ENCODE measurements at places on chromosomes 7 and 10.

DNA sequence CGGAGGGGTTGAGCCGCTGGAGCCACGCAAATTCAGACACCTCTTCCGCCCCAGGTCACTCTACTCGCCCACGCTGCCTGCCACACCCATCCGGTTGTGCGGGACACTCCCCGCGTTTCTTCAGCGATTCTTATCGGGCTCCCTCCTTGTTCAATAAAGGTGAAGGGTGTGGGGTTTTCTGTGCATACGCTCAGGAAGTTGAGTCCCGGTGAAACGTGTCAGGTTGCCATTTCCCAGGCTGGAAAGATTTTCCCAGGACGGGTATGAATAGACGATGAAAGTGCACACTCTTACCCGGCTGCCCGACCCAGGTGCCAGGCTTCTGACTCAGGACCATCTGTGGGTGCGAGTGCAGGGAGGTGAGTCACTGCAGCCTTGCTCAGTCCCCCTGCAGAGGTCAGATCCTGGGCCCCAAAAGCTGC lies 22.0 kb downstream of the KLF6 start:
- DNase-seq: no peak

DNA sequence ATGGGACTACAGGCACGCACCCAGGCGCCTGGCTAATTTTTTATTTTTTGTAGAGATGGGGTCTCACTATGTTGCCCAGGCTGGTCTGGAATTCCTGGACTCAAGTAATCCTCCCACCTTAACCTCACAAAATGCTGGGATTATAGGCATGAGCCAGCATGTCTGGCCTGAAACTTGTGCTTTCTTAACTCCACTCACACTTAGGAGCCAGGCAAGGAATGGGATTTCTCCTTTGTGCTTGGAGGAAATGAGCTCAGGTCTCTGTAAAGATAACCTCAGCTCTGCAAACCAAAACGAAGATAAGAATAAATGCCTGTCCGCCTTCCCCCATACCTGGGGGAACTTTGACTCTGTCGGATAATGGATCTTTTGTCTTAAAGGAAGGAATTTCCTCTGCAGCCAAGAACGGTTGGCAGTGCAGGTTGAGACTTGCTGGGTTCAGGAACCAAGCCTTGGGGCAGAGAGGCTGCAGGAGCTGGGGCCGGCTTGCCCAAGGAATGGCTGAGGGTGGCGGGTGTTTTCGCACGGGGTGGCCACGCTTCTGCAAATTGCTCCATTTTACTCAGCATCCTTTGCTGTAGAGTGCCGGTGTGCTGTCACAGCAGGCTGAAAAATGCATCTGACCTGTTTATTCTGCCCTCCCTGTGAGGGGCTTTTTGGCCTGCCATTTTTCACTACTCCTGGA lies 174.2 kb downstream of the KIAA1217 start:
- no peak for DNase-seq

DNA sequence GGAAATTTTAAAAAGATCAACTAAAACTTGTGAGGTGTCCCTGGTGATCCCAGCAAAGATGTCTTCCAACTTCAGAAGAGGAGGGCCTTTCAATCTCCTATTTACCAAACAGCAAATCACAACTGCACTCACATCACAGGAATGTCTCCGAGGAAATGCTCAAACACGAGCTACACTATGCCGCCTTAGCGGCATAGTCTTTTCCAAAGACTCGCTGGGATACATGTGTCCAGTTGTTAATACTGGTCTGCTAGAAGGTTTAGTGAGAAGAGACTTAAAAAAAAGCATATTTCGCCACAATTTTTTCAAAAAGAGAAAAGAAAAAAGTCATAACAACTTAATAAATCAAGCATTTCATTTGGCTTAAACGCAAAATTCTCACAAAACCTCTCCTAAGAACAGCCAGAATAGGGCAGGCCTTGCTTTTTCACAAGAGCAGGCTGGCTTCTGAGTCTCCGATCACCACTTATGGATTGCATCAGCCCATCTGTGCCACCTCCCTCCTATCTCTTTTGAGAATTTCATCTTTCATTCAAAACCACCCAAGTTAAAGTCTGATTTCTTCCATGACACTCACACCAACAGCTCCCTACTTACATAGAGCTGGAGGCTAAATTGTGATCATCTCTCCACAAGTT lies 66.1 kb downstream of the GNA12 start:
- DNase-seq: no peak

GRCh38 chr10:33031815-33032653 lies 74.0 kb upstream of the ITGB1 start:
- DNase-seq: no peak

- DNase-seq: no peak
Measured at GRCh38 chr10:53298443-53298842, 525.9 kb upstream of the MBL2 start.

GRCh38 chr7:120856621-120857352 lies 1.2 kb downstream of the TSPAN12 start:
- DNase-seq: peak; percentile 52

GRCh38 chr10:96280859-96281258 lies 9.5 kb upstream of the BLNK start:
- DNase-seq: no peak

GRCh38 chr7:65827366-65827765 lies 45.5 kb upstream of the VKORC1L1 start:
- DNase-seq: no peak

DNA sequence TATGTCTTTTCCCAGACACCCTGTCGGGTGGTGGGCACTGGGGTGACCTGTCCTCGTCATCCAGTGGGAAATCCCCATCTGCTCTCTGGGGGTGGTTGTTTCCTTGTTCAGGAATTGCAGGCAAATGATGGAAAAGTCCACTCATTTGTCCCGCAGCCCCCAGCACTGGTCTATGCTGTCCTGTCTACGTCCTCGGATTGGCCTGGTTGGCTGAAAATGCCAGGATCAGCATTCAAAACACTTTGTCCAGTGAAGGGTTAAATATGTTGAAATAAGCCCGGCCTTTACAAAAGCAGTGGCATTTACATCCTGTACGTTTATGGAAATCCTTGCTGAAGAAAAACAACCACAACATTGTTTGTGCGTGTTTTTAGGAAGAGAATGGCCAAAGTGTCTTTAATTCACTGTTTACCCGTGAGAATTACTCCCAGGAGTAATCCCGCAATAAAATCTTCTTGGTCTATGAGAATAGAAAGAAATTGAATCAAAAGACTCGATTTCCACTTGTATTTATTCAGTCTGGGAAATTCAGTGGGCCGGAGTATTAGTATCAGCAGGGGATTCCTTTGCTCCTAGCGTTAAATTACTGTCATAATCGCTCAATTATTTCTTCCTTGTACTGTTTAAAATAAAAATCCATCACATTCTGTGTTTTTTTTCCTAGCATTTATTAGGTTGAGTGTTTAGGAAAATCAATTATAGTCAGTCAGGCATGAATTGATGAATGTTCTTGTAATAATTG lies 116.8 kb upstream of the SH2B2 start:
- DNase-seq: no peak

DNA sequence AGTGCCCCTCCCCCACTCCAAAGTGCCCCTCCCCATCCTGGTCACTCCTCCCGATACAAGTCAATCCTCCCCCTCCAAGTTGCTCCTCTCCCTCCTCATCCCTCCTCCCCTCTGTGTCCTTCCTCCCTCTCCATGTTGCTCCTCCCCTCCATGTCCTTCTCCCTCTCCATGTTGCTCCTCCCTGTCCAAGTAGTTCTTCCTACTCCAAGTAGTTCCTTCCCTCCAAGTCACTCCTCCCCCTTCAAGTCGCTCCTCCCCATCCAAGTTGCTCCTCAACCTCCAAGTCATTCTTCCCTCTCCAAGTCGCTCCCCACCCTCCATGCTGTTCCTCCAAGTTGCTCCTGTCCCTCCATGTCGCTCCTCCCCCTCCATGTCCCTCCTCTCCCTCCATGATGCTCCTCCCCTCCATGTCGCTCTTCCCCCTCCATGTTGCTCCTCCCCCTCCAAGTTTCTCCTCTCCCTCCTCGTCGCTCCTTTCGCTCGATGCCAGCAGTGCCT lies 8.6 kb upstream of the WBP1L start:
- no peak for DNase-seq

- no peak for DNase-seq
Measured at GRCh38 chr10:24210501-24210900, 1.6 kb downstream of the KIAA1217 start.

GRCh38 chr7:32048970-32049491 lies 21.2 kb downstream of the PDE1C start:
- DNase-seq: no peak

GRCh38 chr7:7569615-7570014 lies 2.9 kb downstream of the MIOS start:
- DNase-seq: no peak

DNA sequence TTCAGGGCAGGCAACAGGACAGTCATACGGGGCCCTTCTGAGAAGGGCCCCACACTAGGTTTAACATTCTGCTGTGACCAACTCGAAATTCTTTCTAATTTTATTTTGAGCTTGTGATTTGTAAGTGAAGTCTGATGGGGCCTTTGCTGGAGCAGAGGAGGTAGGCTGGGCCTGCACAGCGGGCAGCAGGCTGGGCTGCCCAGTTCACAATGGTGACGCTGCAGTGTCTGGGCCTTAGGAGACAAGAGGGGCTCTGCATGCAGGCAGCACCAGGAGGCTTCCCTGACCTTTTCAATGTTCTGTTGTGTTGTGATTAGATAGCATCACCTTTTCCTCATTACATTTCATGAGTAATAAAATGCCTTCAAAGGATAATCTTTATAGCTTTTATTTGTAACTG lies 175.1 kb downstream of the CXCL12 start:
- DNase-seq: no peak

DNA sequence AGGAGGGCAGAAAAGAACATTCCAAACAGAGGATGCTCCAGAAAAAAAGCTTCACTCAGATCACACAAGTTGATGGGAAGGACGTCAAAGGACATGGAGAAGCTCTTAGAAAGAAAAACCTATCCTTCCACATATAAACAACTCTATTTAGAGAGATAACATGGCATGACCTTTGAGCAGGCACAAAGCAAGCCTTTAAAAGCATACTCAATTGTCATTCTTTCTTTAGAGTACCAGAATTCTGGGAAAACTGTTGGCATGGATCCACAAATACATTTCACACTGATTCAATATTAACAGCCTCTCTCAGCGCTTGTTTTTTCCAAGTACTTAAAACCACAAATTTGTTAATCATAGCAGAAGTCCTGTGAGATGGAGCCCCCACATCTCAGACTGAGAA lies 7.3 kb upstream of the ABLIM1 start:
- no peak for DNase-seq

GRCh38 chr10:118901380-118901779 lies 128.1 kb upstream of the NANOS1 start:
- no peak for DNase-seq

DNA sequence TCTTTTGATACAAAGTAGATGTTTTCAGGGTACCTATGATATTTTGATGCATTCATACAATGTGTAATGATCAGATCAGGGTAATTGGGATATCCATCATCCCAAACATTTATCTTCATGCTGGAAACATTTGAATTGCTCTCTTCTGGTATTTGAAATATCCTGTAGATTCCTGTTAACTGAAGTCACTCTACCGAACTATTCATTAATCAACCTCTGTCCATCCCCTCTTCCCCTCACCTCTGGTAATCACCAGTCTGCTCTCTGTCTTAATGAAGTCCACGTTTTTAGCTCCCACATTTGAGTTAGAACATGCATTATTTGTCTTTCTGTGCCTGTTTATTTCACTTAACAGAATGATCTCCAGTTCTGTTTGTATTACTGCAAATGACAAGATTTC lies 11.3 kb downstream of the MTG1 start:
- DNase-seq: no peak

- no peak for DNase-seq
Measured at GRCh38 chr7:158740013-158740656, 35.5 kb upstream of the NCAPG2 start.

- no peak for DNase-seq
Measured at GRCh38 chr7:152986376-152986775, 226.8 kb downstream of the ACTR3B start.

DNA sequence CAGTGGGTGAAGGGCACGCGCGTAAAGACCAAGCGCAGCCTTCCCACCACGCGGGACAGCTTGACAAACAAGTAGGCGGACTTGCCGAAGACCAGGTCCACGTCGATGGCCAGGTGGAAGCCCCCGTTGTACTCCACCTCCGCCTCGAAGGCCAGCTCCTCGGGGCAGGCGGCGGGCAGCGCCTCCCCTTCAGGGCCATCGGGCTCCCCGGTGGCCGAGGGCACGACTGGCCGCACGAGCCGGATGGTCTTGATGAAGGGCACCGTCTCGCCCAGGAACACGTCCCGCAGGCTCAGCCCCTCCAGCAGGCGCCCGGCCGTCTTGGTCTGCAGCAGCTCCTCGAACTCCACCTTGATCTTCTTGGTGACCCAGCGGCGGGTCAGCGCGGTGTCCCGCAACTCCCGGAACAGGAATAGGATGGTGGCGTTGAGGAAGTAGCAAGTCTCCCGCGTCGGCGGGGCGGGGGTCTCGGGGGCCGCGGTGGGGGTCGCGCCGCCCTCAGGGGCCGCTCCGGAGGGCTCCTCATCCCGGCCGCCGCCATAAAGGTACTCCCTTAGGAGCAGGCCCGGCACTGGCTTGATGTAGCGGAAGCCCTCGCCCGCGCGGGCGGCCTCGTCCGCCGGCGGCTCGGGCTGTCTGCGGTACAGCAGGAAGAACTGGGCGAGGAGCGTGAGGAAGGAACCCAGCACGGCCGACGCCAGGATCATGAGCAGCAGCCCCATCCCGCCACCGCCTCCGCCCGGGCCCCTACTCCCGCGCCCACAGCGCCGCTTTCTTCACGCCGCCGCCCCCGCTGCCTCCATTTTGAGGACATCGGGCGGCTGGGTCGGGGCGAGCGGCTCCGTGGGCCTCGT lies 507 bp downstream of the PDZD8 start:
- no peak for DNase-seq

- DNase-seq: no peak
Measured at GRCh38 chr10:116201011-116201410, 72.0 kb downstream of the GFRA1 start.

GRCh38 chr7:1235501-1236131 lies 2.9 kb downstream of the UNCX start:
- no peak for DNase-seq

DNA sequence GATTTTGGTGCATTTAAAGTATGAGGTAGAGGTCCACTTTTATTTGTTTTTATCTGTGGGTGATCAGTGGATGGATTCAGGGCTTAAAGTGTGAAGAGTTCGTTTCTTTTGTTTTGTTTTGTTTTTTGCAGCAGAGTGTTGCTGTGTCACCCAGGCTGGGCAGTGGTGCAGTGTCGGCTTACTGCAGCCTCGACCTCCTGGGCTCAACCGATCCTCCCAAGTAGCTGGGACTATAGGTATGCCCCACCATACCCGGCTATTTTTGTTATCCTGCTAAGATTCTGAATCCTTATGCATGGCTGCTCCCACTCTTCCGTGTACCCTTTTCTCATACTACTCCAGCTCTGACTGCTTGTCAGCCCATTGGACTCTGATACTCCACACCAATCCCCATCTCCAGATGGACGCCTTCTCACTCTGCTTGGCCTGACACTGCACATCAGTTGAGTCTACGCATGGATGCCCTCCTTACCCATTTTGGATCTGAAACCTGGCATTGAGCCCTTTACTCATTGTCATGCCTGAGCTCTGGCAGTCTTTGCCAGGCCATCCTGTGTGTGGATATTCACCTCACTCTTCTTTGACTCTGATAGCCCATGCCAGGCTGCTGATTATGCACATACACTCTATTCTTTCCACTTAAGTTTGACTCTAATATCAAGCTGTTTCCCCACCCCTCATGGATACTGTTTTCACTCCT lies 119.5 kb downstream of the CCSER2 start:
- no peak for DNase-seq

GRCh38 chr7:7829667-7830066 lies 111.3 kb upstream of the RPA3 start:
- DNase-seq: no peak

GRCh38 chr10:94042001-94042833 lies 48.5 kb downstream of the PLCE1 start:
- no peak for DNase-seq

Data from NCI-H1930 (cell line).